ENCODE measurements at places on chromosomes 12 and 14.
A peak's percentile ranks its signal among the peaks of the same experiment; 100 is the strongest.

DNA sequence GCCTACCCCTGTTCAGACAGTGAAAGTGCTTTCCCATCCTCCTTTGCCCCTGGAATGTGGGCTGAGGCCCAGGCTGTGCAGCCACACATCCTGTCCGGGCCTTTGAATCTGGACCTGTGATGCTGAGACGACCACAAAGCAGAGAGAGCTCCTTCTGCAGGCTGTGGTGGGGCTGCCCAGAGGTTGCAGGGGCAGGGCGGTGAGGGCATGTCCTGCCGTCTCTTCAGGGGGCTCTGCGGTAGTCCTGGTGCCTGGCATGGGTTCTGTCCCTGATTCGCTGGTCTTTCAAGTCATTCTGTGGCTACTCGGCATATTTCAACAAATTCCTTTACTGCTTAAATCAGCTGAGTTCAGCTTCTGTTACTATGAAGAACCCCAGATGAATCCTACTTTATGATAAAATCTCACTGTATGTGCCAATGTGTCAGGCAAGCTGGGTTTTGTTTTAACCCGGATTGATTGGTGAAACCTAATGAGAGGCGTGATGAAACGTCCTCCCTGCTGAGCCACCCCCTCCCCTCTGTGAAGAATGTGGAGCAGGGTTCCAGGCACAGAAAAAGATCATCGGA is 63.4 kb upstream of the DICER1 start:
- no peak for DNase-seq

- peak; percentile 36 for DNase-seq
Measured at GRCh38 chr14:106268013-106268727, 741.8 kb downstream of the TMEM121 start.

- DNase-seq, result no peak
Measured at GRCh38 chr12:46891306-46891705, 65.5 kb upstream of the SLC38A4 start.

DNA sequence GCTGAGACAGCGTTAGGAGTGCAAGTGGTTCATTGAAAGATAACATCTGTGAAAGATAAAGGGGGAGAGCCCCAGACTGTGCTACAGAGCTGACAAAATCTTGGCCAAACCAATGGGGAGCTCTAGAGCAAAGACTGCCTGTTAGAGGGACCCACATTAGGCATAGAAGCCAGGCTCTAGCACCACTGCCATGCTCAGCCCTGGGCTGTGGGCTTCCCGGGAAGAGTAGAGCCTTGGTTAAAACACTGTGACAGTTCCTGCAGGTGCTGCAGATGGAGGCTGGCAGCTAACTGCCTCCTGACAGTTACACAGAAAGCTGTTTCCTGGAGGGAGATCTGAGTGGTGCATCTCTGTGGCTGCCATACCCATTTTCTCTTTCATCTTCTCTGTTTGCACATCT is 23.0 kb downstream of the TSHR start:
- no peak for DNase-seq

GRCh38 chr12:118358612-118359540 is 13.8 kb downstream of the TAOK3 start:
- no peak for DNase-seq

DNA sequence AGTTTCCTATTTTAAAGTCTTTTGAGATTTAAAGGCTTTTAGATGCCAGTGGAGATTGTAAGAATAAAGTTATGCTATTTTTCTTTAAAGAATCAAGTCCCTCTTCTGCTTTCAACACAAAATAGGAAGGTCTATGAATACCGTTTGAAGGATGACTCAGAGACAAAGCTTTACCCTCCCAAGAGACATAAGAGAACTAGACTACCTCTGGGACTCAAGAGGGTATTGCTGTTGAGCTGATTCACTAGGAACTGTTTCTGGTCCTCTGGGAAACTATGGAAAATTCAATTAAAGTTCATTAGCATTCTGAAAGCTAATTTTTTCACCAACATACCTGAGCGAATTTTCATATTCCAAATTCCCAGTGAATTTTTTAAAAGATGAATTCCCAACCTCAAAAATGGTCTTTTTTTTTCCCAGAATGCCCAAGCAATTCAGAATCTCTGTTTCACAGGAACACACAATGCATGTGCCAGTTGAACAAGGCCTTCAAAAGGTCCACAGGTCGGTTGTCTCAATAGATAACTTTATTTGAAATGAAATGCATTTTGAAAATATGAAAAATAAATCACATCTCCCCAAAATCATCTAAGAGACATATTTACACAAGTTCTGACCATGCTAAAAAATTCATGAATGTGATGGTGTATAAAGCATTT is 6.5 kb downstream of the PHLDA1 start:
- DNase-seq, result no peak

DNA sequence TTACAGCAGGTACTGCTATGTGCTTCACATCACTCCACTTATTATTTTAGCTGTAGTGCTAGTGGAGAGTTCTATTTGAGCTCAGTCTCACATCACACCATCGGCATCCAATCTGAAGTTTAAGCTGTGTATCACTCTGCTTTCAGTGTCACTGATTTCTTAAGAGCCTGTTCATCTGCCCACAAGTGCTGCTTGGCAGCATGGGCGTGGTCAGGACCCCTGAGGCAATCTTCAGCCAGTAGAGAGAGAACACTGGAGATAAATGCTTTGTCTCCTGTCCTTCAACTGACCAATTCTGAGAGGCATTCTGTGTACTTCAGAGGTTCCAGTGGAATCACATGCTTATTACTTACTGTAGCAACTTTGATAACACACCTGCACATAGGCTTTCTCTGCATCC is 728.8 kb downstream of the RPS29 start:
- DNase-seq, result no peak

- DNase-seq, result no peak
Measured at GRCh38 chr12:120654656-120655055, 14.2 kb downstream of the CABP1 start.

GRCh38 chr14:32559590-32559989 is 230.5 kb downstream of the AKAP6 start:
- DNase-seq, result no peak

DNA sequence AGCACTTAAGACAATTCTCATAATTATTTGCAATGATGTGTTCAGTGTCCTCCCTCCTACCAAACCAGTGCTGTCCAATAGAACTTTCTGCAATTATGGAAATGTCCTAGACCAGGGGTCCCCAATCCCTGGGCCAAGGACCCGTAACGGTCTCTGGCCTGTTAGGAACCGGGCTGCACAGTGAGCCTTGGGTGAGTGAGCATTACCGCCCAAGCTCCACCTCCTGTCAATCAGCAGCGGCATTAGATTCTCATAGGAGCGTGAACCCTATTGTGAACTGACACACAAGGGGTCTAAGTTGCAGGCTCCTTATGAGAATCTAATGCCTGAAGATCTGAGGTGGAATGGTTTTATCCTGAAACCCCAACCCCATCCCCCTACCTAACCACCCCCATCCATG is 3.9 kb downstream of the SVOP start:
- no peak for DNase-seq

DNA sequence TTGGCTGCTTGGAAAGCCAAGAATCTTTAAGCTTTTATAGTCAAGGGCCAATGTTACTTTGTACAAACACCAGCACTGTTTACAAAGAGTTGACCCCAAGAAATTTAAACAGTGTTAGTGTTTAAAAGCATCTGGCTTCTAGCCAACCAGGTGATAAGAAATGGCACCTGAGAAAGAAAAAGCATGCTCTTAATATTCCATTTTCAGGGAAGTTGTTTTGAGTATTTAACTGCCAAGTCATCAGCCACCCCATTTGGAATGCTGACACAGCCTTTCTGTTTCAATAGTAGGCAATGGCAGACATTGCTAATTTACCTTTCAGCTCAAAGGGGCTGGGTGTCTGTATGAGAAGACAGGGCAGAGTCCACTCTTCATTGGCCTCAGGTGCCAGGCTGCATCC is 3.7 kb upstream of the SLC35F4 start:
- DNase-seq, result no peak

- no peak for DNase-seq
Measured at GRCh38 chr14:33742166-33742565, 208.7 kb downstream of the EGLN3 start.

DNA sequence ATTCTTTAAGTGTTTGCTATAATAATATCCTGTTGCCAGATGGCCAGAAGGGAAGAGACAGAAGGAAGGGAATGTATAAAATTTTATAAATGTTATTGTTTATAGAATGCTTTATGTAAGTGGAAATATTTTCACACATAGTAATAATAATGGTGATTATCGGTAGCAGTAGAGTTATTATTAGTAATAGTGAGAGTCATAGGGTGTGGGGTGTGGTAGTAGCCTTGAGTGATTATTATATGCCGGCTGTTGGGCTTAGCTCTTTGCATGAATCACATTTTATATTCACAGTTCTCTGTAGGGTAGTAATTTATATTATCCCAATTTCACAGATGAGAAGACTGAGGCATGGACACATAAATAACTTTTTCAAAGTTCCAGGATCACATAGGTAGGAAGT is 391.4 kb downstream of the C12orf75 start:
- no peak for DNase-seq

- no peak for DNase-seq
Measured at GRCh38 chr12:80702889-80703805, 4.3 kb upstream of the MYF6 start.
